ENCODE measurements at places on chromosomes 1 and 21.
A peak's percentile ranks its signal among the peaks of the same experiment; 100 is the strongest.

- DNase-seq = no peak
Measured at GRCh38 chr1:50112193-50112592, 3.5 kb downstream of the ELAVL4 start.

DNA sequence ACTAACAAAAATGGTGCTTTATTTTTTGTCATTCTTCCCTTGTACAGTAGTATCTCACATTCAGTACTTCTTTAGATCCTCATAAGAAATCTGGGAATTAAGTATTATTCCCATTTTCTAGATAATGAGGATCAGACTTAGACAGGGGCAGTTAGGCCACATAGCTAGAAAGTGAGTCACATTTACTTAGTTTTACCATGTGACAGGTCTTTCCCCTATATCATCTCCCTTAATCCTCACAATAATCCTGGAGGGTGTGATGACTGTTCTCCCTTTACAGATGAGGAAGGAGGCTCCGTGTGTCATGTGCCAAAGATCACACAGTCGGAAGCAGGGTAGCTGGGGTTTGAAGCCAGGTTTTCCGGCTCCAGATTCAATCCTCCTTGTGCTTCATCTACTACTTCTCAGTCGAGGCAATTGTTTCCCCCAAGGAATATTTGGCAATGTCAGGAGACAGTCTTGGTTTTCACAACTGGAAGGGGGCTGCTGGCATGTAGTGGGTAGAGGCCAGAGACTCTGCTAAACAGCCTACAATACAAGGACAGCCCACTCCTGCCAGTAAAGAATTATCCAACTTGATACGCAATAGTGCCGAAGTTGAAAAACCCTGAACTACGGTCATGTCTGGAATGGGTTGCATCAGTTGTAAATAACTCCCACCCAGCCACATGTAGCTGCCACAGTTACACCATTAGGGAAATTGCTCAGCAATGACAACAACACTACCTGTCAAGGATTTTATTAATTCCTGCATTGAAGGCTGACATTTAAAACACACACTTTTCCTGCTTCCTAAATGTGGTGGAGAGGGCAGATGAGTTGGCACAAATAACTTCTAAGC is 54.5 kb downstream of the C8B start:
- DNase-seq = peak; percentile 59

DNA sequence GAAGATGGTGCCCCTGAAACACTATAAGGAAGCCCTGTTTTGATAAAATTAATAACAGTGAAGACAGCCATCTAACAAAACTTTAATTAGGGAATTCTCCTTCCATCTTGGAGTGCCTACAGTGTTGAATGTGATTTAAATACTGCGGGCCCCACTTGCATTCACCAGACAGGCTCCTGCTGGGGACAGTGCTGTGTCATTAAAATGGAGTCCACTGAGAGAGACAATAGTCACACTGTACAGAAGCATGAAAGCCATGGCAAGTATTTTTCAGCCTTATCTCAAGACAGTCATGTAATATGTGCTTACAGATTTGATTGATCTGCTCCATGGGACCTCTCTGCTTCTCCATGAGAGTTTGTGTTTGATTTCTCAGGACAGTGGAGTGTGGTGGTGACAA is 29.7 kb upstream of the ZBTB18 start:
- no peak for DNase-seq

GRCh38 chr1:182752077-182752988 is 37.2 kb upstream of the NPL start:
- DNase-seq = peak; percentile 28

GRCh38 chr1:240258910-240259309 is 167.2 kb downstream of the FMN2 start:
- peak; percentile 96 for DNase-seq

GRCh38 chr1:211474451-211474850 is 17.5 kb downstream of the RD3 start:
- no peak for DNase-seq

DNA sequence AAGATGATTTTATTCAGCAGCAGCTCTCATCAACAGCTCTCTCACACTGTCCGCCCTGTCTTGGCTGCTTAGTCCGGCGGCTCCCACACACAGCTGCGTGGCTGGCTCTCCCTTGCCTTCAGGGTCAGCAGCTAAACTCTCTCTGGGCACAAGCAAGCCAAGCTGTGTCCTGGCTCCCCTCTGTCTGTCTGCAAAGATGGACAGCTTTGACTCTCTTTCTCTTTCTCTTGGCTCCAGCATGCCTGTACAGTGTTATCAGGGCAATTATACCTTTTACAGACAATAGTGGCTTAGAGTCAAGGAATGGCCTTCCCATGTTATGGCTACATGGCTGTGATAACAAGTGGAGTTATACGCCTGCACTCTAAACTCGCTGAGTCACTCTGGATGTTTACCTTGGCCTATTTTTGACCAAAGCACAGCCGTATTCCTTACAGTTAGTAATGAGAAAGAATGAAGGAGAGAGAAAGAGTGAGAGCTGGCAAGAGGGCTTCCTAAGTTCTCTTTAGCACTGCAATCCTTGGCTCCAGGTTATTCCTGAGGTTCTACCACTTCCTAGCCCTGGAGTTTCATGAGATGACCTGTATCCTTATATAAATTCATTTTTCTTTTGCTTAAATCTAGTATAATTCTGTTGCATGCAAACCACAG is 59.9 kb upstream of the ZSWIM5 start:
- DNase-seq = no peak

DNA sequence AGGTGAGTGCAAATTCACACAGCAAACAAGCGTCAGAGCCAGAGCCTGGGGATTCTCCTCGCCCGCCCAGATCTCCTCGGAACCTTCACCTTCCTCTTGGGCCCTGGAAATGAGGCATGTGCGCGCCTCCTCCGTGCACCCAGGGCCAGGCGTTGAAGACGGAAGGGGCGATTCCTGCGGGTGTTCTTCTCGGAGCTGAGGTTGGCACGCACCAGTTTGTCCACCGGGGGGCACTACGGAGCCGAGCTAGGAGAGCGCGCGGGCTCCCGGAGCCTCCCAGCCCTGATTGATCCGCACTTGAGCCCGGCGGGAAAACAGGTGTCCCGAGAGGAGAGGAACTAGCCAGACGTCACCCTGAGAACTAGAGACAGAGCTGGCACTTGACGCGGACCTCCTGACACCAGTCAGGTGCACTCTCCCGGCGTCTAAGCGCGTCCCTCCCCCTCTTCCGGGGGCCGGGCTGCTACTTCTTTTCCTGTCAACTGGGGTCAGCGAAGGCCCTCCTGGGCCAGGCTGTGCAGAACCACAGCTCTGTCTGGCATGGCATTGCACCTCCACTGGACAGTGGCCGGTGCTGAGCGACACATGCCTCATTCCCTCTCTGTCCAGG is 18.3 kb upstream of the SERINC2 start:
- no peak for DNase-seq

DNA sequence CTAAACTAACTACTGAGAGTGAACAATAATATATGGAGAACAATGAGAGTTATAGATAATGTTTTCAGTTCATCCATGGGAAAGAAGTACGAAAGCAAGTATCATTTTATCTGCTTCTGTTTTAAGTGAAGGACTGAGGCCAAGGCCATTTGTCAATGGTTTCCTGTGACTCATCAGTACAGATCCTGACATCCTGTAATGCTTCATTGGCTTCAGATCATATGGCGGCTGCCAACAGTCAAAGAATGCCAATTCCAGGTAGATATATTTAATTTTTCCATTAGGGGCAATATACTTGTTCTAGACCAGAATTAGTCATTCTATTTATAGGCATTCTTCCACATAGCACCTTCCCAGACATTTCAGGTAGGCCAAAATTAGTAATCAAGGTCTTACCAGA is 97.3 kb downstream of the USH2A start:
- no peak for DNase-seq

DNA sequence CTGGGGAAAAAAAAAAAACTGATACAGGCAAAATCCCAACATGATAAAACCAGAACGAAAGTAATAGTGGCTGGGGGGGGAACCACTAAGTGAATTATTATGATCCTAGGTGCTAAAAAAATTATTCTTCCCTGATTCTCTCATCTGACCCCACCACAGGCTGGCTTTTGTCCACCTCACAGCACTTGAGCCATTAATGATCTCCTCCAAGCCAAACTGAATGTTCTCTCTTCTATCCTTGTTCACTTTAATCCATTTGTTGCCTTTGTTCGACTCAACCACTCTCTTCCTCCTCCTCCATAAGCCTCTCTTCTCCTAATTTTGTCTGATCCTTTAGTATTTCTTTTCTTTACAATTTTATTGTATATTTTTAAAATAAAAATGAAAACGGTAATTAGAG is 16.0 kb upstream of the SMYD2 start:
- DNase-seq = no peak

Measured in fibroblast of skin of left biceps (primary cell).